ENCODE measurements at places on chromosomes 2 and 18.

DNA sequence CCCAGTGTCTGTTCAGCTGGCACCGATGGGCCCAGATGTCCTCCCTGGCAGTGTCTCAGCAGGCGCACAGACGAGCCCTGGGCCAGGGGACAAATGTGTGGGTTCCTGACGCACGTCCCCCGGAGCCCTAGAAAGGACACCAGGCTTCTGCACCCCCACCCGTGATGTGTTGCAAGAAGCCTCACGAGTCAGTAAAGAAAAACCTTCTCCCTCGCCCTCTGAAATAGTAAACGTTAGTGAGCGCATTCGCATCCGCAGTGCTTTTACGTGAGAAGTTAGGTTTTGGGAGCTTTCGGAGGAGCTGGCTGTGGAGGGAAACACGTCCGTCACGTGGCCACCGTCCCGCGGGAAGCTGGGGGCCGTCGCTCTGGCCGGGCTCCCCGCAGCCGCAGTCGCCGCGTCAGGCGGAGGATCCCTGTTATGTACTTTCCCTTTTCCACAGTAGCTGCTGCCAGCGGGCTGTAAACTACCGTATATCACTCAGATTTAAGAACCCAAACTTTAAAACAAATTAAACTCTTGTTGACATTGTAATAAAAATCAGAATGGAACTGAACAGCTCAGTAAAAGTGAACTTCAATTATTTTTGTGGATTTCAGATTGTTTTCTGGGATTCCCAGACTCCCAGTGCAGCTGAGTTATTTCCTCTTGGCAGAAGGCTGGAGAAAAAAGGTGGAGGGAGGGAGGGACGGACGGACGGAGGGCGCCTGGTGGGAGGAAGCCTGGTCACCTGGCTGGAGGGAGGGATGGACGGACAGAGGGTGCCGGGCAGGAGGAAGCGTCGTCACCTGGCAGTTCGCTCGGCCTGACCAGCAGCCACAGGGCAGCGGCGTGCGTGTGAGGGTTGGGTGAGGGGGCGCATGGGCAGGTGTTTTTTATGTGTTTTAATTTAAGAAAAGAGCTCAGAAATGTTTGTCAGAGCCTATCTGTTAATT is 112.1 kb downstream of the NFATC1 start:
- DNase-seq: no peak

- DNase-seq: no peak
Measured at GRCh38 chr2:70902067-70902442, 33.6 kb upstream of the ATP6V1B1 start.

DNA sequence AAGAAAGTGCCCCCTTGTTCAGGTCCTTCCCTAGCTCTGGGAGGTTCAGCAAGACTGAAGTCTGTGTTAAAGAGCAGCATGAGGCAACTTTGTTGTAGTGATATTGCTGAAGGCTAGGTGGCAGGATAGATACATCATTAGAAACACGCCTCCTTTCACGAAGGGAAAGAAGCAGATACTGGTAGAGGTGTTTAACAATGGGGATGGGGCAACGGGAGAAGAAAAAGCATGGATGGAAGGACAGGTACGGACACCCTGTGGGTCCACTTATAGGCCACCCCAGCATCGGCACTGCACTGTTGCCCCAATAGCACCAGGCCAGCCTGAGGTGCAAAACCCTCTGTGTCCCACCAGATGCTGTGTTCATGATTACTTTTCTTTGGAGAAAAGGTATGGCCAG is 3.5 kb upstream of the IGFBP5 start:
- DNase-seq: no peak

DNA sequence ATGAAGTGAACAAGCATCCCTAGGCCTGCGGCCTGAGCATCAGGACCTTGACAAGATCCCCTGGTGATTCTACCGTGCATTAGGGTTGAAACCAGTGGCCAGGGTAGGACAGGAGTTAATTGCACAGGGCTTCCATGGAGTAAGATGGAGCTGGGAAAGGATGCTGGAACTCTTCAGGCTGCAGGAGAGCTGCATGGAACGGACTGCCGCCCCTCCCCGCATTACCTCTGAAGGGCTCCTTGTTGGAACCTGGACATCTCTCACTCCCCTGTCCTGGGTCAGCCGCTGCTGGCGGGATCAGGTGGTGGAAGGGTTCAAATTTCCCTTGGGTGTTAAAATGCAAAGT is 156.6 kb upstream of the ID2 start:
- DNase-seq: no peak

GRCh38 chr2:60442608-60443007 is 110.8 kb downstream of the BCL11A start:
- DNase-seq: no peak

DNA sequence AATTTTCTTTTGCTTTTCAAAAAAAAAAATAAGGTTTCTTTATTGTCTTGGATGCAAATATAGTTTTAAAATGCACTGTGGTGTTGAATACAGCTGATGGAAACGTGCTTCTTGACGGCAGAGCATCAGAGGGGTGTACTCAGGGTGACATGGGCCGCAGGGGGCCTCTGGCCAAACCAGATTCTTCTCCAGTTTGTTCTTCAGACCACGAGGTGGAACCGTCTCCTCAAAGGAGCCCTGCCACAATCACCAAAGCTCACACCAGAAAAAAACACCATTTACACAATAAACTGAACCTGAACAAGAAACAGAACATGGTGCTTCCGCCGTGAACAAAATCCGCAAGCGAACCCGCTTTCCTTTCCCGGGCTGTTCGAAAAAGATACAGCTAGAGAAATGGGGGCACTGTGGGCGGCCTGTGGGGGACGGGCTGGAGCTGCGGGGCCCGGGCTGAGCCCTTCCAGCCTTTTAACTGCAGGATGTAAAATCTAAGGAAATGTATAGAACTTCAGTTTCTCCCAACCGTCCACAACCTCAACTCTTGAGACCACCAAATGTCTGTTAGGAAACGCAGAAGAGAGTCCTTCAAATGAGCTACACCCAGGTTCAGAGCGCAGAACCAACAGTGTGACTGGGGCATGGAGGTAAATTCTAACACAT is 34.5 kb downstream of the PSMG2 start:
- no peak for DNase-seq
